ENCODE measurements at places on chromosomes 2 and 18.

GRCh38 chr2:58289029-58289428 lies 47.9 kb upstream of the FANCL start:
- no peak for DNase-seq

- no peak for DNase-seq
Measured at GRCh38 chr2:194004590-194005206, 1652.3 kb upstream of the SLC39A10 start.

- no peak for DNase-seq
Measured at GRCh38 chr2:217413193-217413592, 553.3 kb upstream of the TNP1 start.

GRCh38 chr2:200850512-200851256 lies 13.8 kb downstream of the CLK1 start:
- no peak for DNase-seq

GRCh38 chr2:100408104-100408503 lies 9.4 kb downstream of the CHST10 start:
- DNase-seq = no peak

GRCh38 chr2:198273660-198274059 lies 469.3 kb downstream of the PLCL1 start:
- DNase-seq = no peak
